ENCODE measurements at places on chromosomes 12 and 14. TPM values are rescaled to one million over a fixed set of nuclear protein-coding genes. Genes with fewer than 3 reads are reported as not detected.
A peak's percentile ranks its signal among the peaks of the same experiment; 100 is the strongest.

GLTP gene
- total RNA-seq = 27.2 TPM

RD3L gene
- total RNA-seq = not detected

ADCK1 gene
- total RNA-seq = 26.1 TPM

DNA sequence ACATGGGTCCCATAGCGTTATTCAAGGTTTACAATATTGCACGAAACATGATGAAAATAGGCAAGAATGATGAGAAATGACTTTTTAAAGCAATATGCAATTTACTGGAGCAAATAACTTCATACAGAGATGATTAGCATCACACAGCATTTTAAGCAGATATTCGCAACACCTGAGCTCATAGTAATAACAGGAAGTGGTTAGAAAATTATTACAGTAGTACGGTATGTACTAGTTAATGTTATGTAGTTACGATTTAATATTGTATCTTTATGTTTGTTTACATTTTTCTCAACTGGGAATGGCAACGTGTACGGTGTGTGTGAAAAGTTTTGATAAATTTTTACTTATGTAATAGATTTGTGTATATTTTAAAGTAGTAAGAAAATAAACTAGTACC is 102.6 kb downstream of the OSBPL8 start:
- peak overlapping the region; percentile 28 for H3K27ac ChIP-seq
- no peak overlapping the region for H3K4me3 ChIP-seq
- H3K27me3 ChIP-seq = no peaks in the 10 kb centered on the region
- H3K36me3 ChIP-seq = no peaks in the 10 kb centered on the region
- no peaks in the 10 kb centered on the region for H3K4me1 ChIP-seq

DNA sequence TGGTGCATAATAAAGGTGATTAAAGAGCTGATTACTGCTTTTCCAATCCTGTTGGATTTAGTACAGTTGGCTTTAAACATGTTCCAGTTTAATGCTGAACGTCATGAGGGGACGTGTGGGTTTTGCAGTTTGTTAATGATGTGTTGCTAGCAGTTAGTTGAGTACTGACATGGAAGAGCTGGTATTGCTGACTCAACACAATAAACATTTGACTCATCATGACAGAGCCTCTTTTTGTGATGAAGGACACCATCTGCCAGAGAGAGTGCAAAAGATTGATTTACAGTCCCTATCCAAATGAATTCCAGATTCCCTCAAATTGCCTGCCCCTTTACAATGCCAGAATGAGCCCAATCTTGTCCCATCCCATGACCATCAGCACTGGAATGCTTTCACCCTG is 346.2 kb upstream of the PRICKLE1 start:
- H3K27ac ChIP-seq = no peak overlapping the region
- no peaks in the 10 kb centered on the region for H3K27me3 ChIP-seq
- no peaks in the 10 kb centered on the region for H3K4me1 ChIP-seq
- DNase-seq = no peak
- no peak overlapping the region for H3K4me3 ChIP-seq

- no peak for DNase-seq
- H3K27ac ChIP-seq = no peak overlapping the region
- H3K4me3 ChIP-seq = no peak overlapping the region
- no peaks in the 10 kb centered on the region for H3K4me1 ChIP-seq
- H3K36me3 ChIP-seq = no peaks in the 10 kb centered on the region
These were observed 187.2 kb upstream of the MYL2 start for GRCh38 chr12:111107392-111108178.

- H3K36me3 ChIP-seq = peaks cover 68% of the 10 kb centered on the region
- no peaks in the 10 kb centered on the region for H3K27me3 ChIP-seq
- no peak for DNase-seq
- no peak overlapping the region for H3K4me3 ChIP-seq
These were observed 21.2 kb downstream of the TDG start for GRCh38 chr12:103986829-103987228.

- DNase-seq = no peak
- H3K27ac ChIP-seq = no peak overlapping the region
- no peak overlapping the region for H3K4me3 ChIP-seq
- H3K36me3 ChIP-seq = no peaks in the 10 kb centered on the region
- H3K4me1 ChIP-seq = peaks cover 6% of the 10 kb centered on the region
These were observed 134.0 kb upstream of the DYRK2 start for GRCh38 chr12:67514502-67514901.

GRCh38 chr14:36134038-36134437 is 42.5 kb downstream of the PTCSC3 start:
- no peak overlapping the region for H3K27ac ChIP-seq
- H3K4me1 ChIP-seq = no peaks in the 10 kb centered on the region
- H3K4me3 ChIP-seq = no peak overlapping the region
- no peak for DNase-seq
- no peaks in the 10 kb centered on the region for H3K36me3 ChIP-seq

DNA sequence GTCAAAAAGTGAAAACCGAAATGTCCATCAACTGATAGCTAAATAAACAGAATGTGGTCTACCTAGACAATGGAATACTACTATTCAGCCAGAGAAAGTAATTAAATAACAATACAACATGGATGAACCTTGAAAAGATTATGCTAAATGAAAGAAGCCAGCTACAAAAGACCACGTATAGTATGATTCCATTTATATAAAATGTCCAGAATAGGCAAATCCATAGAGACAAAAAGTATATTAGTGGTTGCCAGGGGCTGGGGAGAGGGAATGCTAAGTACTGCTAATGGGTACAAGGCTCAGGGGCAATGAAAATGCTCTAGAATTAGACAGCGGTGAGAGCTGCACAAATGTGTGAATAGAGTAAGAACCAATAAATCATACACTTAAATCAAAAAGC is 29.9 kb downstream of the CDC42BPB start:
- no peak overlapping the region for H3K4me3 ChIP-seq
- no peak overlapping the region for H3K27ac ChIP-seq
- no peaks in the 10 kb centered on the region for H3K27me3 ChIP-seq
- no peak for DNase-seq
- no peaks in the 10 kb centered on the region for H3K36me3 ChIP-seq

- H3K36me3 ChIP-seq = no peaks in the 10 kb centered on the region
- DNase-seq = no peak
- H3K4me1 ChIP-seq = no peaks in the 10 kb centered on the region
- H3K27me3 ChIP-seq = no peaks in the 10 kb centered on the region
These were observed 33.0 kb downstream of the METAP2 start for GRCh38 chr12:95506707-95507523.

- H3K36me3 ChIP-seq = no peaks in the 10 kb centered on the region
- no peak for DNase-seq
- no peak overlapping the region for H3K4me3 ChIP-seq
These were observed 237.7 kb downstream of the TRHDE start for GRCh38 chr12:72509891-72510290.

GRCh38 chr12:132071040-132071810 is 72.9 kb downstream of the DDX51 start:
- peak; percentile 50 for DNase-seq
- H3K4me1 ChIP-seq = no peaks in the 10 kb centered on the region
- H3K27me3 ChIP-seq = no peaks in the 10 kb centered on the region
- no peak overlapping the region for H3K27ac ChIP-seq

GRCh38 chr12:79360936-79361335 is 329.8 kb downstream of the PAWR start:
- H3K4me1 ChIP-seq = no peaks in the 10 kb centered on the region
- no peak for DNase-seq
- no peaks in the 10 kb centered on the region for H3K27me3 ChIP-seq
- no peak overlapping the region for H3K27ac ChIP-seq
- no peaks in the 10 kb centered on the region for H3K36me3 ChIP-seq
